CD4-positive, alpha-beta T cell treated with Interleukin-17A for 1 hour (primary cell): ENCODE measurements at places on chromosomes 3 and 15.

- no peak for DNase-seq
These were observed 39.8 kb downstream of the SMARCC1 start for GRCh38 chr3:47741925-47742324.

DNA sequence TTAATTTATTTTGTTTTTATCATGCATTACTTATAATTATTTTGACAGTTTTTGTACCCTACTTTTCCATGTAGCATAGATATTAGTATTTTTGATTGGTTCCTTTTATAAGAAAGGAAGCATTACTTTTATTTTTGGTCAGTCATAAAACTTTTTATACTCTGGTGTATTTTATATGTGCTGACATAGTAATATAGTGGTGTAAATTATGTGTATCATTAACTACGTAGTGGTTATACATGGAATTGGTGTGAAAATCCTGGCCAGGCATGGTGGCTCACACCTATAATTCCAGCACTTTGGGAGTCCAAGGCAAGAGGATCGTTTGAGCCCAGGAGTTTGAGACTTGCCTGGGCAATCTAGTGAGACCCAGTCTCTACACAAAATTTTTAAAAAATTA lies 18.8 kb upstream of the NIPA2 start:
- DNase-seq = no peak

- DNase-seq = no peak
These were observed 14.0 kb downstream of the CHD2 start for GRCh38 chr15:92914103-92914499.

DNA sequence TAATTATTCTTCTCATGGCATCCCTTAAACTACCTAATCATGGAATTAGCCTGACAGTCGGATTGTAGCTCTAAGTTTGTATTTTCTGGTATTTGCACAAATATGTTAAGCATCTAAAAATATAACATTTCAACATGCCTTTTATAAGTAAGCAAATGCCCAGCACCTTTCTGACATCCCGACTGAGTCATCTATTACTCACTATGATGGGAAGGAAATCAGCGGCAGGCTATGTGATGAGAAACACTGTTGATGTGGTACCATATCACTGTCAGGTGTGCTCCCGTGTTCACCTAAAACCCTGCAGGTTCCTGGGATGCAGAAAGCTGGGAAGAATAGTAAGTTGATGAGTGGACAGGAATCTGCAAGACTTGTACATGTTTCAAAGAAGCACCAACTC lies 367.8 kb upstream of the IL12A start:
- DNase-seq = no peak

- DNase-seq = no peak
These were observed 15.5 kb downstream of the STIMATE start for GRCh38 chr3:52881871-52882270.
